ENCODE measurements at places on chromosomes 16 and 17.
A peak's percentile ranks its signal among the peaks of the same experiment; 100 is the strongest.

- no peak for DNase-seq
Observed at GRCh38 chr16:87209808-87210512, 107.2 kb downstream of the C16orf95 start.

DNA sequence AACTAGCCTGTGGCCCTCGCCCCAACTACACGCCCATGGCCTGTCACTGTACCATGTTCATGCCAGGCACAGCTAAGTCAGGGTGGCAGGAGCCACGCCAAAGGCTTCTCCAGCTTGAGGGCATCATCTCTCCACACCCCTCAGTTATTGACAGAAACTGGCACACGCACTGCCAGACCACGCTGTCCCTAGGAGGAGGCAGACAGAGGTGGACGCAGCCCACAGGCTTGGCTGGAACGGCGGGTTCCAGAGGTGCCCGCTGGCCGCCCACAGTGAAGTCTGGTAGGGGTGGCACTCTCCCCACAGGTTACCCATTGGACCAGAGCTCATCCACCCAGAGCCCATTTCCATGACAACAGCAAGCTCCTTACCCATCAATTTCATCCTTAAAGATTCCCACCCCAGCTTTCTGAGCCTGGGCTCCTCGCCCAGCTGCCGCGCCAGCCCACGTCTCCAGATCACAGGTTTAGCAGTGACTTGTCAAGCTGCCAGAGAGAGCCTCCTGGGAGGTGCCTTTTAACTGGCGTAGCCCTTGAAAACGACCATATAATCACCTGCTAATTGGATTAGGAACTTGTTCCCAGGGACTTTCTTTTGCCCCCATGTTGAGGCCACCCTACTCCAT, 27.9 kb downstream of the RPRML start:
- peak; percentile 44 for DNase-seq

- DNase-seq: no peak
Observed at GRCh38 chr17:9256751-9257629, 235.7 kb downstream of the NTN1 start.

DNA sequence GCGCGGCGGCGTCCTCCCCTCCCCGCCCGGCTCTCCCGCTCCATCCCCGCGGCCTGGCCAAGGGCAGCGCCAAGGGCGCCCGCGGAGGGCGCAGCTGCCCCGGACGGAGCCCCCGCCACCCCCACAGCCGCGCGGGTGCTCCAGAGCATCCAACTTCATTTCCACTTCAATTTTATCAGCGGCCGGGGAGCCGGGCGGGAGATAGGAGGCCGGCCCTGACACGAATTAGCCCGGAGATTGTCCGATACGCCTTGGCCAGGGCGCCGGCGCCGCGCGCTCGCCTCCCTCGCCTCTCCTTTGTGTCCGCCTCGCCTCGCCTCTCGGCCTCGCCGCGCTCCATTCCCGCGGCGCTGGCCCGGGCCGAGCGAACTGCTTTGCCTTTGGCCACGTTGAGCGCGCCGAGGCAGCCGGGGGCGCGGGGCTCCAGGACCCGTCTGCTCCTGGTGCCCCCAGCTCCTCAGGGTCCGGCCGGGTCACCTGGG, 129.1 kb upstream of the LHX1 start:
- DNase-seq: peak; percentile 9

GRCh38 chr16:75455677-75456076, 8.8 kb downstream of the TMEM170A start:
- DNase-seq: no peak

DNA sequence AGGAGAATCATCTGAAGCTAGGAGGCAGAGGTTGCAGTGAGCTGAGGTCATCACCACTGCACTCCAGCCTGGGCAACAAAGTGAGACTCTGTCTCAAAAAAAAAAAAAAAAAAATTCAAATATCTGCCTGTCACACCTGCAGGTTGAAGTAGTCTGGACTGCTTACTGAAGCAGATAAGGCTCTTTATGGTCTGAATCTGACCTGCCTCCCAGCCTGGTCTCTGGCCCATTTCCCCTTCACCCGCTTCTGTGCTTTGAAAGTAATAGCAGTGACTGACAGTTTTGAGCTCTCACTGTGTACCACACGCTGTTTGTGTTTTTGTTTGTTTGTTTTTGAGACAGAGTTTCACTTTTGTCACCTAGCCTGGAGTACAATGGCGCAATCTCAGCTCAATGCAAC, 5.8 kb downstream of the SEZ6L2 start:
- no peak for DNase-seq

DNA sequence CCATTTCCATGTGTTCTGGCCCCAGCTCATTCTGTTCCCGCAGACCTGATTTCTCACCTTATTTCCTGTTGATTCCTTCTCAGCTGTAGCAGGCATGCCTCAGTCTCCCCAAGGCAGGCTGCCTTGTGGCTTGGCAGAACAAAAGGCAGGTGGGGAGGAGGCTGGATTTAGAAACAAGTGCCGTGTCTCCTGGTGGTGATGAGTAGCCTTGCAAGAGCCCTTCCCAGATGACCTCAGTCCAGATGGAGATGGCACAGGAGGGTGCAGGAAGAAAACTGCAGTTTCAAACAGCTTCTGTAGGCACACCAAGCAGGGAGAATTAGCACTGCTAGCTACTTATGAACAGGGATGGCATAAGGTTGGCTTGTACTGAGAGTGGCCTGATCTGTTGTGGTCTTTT, 64.6 kb downstream of the ARHGAP44 start:
- DNase-seq: no peak

DNA sequence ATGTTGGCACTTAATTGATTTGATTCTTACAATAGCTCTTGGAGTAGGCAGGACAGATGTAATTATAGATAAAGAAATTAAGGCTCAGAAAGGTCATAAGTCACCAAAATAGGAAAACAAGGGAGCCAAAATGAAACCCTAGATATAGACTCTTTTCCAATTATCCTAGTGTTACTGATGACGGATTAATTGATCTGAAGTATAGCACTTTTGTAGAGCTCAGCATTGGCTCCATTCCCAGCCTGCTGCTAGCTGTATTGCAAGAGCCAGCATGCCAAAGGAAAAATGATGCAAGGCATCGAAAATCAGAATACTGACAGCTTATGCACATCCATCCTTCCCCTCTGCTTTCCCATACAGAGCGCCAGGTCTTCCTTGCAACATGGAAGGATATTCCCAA, 21.6 kb upstream of the RASL10B start:
- peak; percentile 33 for DNase-seq

GRCh38 chr17:142102-142661, 4.8 kb downstream of the SCGB1C2 start:
- no peak for DNase-seq
